ENCODE measurements at places on chromosomes 6 and 20.

DNA sequence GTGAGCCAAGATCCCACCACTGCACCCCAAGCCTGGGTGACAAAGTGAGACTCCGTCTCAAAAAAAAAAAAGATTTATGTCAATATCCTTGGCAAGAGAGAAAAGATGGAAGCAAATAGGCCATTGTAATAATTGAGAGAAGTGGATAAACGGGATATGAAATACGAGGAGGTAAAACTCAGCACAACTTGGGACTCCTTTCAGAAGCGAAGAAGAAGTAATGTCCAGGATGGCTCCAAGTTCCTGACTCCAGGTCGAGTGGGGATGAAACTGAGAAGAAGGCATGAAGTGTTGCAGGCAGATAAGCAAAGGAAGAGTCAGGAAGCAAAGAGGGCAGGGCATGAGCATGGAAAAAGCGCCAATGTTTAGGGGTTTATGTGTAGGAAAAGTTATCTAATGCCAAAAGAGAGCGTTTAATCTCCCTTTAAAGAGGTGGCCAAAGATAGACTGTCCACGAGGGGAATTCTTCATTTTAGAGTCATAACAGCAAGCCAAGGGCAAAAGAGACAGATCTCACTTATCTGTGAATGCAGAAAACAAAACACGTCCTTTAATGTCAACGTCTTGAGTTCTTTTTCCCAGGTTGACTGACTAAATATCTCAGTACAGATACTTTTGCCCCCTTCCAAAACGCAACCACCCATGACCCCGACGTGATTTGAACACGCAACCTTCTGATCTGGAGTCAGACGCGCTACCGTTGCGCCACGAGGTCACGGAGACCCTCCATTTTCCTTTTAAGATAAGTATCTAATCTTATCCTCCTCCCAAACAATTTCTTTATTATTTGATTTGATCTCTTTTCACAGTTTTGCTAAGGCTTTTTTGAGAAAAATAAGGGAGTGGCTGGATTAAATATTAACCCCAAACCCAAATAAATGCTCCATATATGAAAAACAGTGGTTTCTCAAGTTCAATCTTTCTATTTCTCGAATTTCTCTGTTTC is 46.3 kb upstream of the BTN3A2 start:
- no peak for DNase-seq

DNA sequence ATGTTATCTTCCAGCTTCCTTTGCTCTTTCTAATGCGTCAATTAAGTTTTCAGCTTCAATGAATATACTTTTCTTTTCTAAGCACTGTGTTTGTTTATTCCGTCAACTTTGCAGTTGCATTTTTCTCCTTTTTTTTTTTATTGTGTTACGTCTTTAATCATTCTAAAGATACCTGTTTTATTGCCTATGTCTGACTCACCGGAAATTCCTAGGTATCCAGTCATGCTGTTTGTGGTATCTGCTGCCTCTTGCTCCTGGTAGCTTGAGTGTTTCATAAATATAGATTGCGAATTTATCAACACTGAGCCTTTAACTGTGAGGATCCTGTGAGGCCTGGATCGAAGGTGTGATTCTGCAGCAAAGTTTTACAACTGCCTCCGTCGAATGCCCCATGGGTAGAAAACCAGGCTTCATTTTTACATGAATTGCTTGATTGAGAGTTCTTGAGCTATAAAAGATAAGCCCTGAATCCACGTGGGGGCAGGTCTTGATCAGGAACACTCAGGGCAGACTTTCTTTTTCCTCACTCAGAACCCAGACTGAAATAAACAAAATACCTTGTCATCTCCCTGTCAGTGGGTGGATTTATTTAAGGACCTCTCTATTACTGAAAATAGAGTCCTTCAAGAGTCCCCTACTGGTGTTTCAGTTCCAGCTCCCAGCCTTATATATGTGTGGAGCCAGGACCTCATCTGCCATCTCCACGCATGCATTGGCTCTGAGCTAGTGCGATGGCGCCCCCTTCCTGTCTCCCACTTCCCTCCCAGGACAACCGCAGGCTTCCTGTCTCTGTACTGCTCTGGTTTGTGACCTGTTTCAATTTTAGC is 60.1 kb upstream of the LRRC1 start:
- peak; percentile 32 for DNase-seq

GRCh38 chr20:21559305-21559704 is 45.4 kb upstream of the NKX2-2 start:
- no peak for DNase-seq

DNA sequence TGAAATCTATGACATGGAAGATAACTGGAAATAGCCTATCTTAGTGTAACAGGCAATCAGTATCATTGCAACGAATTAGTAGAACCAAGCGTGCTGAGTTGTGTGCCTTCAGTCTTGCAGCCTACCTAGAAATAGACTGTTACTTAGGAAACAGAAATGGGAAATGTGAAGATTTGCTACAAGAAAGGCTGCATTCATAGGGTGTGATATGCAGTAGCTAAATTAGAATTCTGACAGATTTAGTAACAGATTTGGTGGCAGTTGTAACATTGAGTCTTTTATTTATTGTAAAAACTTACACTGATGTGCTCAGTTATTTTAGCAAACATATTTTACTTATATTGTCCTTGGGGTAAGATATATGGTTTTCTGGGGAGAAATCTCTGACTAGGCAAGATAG is 56.2 kb downstream of the MAP7 start:
- no peak for DNase-seq

DNA sequence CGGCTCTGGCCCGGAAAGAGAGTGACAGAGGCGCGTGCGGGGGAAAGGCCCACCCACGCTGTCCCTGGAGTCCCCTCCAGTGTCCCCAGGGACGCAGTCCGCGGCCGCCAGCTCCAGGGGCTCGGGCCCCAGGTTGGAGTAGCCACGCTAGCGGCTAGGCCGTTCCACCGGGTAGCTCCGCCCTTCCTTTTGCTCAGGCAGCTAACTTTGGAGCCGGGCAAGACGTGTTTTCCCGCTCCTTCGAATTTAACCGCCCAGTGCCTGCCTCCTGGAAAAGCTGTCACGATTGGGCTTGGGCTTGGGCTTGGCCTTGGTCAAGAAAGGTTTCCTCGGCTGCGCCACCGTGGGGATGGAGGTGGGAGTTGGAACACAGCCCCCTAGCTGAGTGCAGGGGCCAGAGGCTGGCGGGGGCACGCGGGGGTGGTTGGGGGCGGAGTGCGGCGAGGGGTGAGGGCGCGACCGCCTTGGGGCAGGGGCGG is 4.7 kb downstream of the LINC00237 start:
- peak; percentile 64 for DNase-seq

GRCh38 chr20:38301309-38301708 is 2.6 kb upstream of the BPI start:
- DNase-seq: no peak

DNA sequence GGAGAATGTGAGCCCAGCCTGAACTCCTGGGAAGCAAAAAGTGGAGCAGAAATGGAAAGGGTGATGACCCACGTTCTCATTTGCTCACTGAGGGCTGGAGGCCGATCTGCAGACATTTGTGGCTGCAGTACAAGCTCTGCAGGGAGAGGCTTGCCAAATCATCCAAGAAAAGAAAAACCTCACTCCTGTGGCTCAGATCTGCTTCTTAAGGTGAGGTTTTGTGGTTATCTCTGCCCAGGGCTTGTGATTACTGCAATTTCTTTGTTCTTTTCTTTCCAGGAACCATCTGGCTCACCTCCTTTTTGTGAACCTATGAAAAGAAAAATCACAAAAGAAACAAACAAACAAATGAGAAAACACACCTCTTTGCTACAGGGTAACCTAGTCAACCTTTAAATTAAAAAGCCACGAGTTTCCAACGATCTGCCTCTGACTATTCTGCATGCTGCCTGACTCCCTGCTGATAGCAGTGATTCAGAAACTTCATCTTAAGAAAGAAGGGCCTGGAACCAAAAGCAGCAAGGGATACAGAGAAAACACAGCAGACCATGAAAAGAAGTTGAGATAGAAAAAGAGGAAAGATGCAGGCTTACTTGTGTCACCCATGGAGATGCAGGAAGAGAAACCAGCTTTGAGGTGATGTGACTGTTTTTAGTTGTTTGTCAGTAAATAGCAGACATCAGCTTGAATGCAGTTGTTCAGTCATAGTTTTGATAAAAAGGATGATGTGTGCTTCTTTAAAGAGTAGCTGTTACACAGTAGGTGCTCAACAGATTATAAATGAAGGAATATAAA is 165.1 kb downstream of the LMBRD1 start:
- no peak for DNase-seq

DNA sequence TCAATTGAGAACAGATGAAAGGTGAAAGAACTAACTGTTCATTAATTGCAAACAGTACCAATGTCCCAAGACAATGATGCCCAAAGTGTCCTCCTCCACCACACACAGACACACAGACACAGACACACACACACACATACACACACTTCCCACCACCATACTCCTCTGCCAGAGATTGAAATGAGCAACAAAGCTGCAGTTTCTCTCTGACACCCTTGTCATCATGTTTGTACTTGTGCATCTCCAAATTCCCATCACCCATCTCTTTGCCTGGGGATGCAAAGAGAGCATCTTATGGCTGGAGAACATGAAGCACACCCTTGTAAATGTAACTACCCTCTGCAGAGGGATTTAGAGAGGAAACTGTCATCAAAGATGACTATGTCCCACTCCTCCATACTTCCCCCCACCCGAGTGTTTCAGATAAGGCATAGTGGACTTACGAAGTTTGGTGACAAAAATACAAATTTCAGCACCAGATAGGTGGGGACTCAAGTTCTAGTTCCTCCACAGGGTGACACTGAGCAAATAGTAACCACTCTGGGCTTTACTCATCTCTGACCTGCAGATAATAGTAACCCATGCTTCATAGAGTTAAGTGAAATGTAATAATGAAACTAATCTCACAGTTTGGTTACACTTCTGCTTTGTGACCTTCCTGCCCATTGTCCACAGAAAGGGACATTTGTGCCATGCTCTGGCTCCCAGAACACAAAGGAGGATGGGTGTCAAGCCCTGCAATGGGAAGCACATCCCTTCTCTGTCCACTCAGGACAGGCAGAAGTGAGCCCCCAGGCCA is 8.7 kb downstream of the MAFB start:
- no peak for DNase-seq

DNA sequence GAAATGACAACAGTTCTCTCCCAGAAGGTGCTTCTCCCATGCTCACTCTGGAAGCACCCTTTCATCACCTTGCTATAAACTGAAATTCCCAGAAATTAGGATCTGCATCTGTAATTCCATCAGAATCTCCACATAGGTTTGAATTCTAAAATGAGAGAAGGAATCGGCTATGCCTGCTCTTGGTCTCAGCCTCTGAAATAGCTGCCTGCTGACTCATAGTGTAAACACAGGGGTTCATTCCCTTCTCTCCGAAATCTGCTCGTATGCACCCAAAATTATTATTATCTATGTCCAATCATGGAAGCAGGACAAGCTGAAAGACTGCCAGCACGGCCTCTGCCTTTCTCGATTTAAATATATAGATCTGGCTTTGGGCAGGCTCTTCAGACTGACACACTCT is 74.6 kb upstream of the TAB2 start:
- no peak for DNase-seq

- no peak for DNase-seq
Measured at GRCh38 chr20:45041464-45042337, 59.2 kb downstream of the KCNS1 start.

- peak; percentile 86 for DNase-seq
Measured at GRCh38 chr20:46031701-46032254, 2.8 kb downstream of the SLC12A5 start.

- DNase-seq: no peak
Measured at GRCh38 chr6:42915732-42916131, at the start of gene PTCRA. PTCRA (plus strand) TSS chr6:42916053; CDS start chr6:42916070, 17 bp downstream.

GRCh38 chr6:124795643-124796463 is 166.4 kb upstream of the RNF217 start:
- peak; percentile 52 for DNase-seq

DNA sequence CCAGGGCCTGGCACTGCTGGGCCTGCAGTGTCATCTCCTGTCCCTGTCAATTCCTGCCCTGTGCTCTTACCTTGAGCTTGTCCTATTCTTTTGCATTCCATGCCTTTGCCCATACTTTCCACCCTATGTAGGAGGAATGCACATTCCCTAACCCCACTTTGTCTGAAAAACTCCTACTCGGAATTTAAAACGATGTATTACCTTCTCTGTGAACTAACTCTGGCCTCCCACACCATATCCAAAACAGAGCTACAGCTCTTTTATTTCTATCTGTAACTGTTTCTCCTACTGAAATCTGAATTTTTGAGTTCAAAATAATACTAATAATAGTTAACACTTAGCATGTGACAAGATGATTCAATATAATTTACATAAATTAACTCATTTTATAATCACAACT is 353.7 kb downstream of the FRK start:
- DNase-seq: no peak

- DNase-seq: no peak
Measured at GRCh38 chr6:137801352-137802114, 65.5 kb upstream of the TNFAIP3 start.

DNA sequence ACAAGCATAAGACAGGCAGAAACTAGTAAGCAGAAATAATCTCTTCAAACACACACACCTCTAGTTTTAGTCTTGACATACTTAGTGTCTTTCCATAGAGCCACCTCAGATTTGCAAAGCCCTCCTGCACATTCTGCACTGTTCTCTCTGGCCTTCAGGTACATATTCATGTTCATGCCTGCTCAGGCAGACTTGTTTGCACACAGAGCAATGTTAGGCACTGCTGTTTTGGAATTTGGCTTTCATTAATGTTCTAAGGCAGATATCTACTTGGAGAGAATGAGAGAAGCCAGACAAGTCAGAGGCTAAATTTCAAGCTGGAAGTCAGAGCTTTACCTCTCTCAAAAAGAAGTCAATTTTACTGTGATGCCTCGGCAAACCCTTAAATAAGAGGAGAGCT is 21.3 kb upstream of the DST start:
- no peak for DNase-seq

DNA sequence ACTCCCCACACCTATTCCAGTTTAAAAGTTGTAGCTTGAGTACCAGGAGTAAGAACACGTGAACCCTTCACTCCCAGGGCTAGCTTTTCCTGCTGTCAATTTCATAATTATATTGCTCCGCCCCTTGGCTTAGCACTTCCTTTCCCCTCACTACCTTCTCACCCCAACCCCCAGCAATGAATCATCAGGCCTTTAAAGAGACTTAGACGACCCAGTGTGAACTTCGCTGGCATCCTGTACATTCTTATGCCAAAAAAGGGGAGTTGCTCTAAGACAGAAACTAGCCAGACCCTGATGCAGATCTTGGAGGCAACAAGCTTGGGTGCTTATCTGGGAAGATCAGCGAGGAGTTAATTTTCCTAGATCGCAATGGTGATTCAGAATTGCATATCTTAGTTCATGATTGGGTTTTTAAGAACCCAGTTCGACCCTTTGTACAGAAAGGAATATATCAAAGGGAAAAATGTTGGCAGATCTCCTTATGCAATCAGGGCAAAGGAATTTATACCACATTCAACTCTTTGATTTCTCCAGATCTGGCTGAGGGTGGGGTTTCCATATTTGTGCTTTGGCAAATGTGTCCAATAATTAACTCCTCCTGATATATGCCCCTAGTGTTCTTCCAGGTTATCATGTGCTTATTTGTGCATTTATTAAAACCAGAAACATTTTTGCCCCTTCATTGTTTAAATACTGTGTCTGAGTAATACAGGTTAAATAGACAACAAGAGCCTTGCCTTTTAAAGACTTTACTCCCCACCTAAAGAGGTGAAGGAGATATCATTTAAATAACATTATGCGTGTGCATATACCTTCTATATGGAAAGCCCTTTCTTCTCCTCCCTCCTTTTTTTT is 8.1 kb upstream of the ATXN1 start:
- no peak for DNase-seq
